Ovary (tissue), 10 donors: ENCODE measurements at places on chromosomes 6 and 20. TPM values are rescaled to one million over a fixed set of nuclear protein-coding genes. Genes with fewer than 3 reads are reported as not detected.

- H3K36me3 ChIP-seq: no peaks in the 10 kb centered on the region
- H3K27ac ChIP-seq: no peak overlapping the region
- DNase-seq: no peak
- H3K27me3 ChIP-seq: no peaks in the 10 kb centered on the region
Observed at GRCh38 chr20:32505723-32506473, 79.2 kb downstream of the NOL4L start.

- DNase-seq: no peak
- H3K27me3 ChIP-seq: no peaks in the 10 kb centered on the region
- H3K4me1 ChIP-seq: no peaks in the 10 kb centered on the region
- no peak overlapping the region for H3K4me3 ChIP-seq
- H3K36me3 ChIP-seq: no peaks in the 10 kb centered on the region
Observed at GRCh38 chr6:142537612-142538478, 236.0 kb downstream of the ADGRG6 start.

The SLC22A16 gene
- 3.6 TPM for total RNA-seq

DNA sequence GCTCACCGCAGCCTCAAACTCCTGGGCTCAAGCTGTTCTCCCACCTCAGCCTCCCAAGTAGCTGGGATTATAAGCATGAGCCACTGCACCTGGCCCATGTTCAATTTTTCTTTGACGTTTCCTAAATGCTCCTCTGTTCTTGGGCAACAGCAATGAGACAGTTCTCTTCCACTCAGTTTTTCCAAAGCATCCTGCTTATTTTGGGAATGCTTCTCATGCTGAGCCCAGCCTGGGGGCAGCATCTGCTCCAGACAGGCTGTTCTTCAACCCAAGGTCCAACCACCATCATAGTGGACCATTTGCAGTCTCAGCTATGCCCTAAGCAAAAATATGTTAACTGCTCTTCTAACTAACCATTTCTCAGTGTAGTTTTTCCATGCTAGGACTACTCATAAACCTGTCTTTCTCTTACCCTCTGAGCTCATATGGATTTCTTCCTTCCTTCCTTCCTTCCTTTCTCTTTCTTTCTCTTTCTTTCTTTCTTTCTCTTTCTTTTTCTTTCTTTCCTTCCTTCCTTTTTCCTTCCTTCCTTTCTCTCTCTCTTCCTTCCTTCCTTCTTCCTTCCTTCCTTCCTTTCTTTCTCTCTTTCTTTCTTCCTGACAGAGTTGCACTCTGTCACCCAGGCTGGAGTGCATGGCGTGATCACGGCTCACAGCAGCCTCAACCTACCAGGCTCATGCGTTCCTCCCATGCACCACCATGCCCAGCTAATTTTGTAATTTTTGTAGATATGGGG, 48.4 kb downstream of the GCNT2 start:
- no peaks in the 10 kb centered on the region for H3K4me1 ChIP-seq
- no peaks in the 10 kb centered on the region for H3K36me3 ChIP-seq
- H3K4me3 ChIP-seq: no peak overlapping the region
- no peaks in the 10 kb centered on the region for H3K27me3 ChIP-seq
- no peak overlapping the region for H3K27ac ChIP-seq

GRCh38 chr6:168181316-168181715, 102.3 kb upstream of the FRMD1 start:
- no peaks in the 10 kb centered on the region for H3K36me3 ChIP-seq
- no peak for DNase-seq
- no peaks in the 10 kb centered on the region for H3K4me1 ChIP-seq
- H3K27ac ChIP-seq: no peak overlapping the region
- no peaks in the 10 kb centered on the region for H3K27me3 ChIP-seq

GRCh38 chr6:116572162-116572561, 858 bp downstream of the RWDD1 start:
- no peak for DNase-seq
- no peak overlapping the region for H3K27ac ChIP-seq
- H3K36me3 ChIP-seq: no peaks in the 10 kb centered on the region
- peak overlapping the region; percentile 62 for H3K4me3 ChIP-seq
- no peaks in the 10 kb centered on the region for H3K27me3 ChIP-seq

DNA sequence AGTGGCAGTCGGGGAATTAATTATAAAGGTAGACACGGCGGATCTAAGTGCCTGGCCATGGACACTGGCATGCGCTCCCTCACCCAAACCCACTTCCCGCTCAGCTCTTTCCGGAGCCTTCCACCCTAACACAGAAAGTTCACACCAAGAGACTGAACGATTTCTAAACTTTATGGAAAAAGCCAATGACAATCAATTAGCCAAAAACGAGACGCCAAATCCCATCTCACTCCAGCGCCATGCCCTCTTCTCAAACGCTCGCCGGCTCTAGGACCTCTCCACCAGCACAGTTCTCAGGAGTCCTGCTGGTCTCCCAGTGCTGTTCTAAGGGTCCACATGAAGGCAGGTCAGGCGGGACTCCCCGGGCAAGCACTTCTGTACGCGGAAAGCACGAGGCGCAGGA, 641 bp downstream of the SF3B5 start:
- peak overlapping the region; percentile 90 for H3K4me3 ChIP-seq
- DNase-seq: no peak
- no peaks in the 10 kb centered on the region for H3K27me3 ChIP-seq
- H3K27ac ChIP-seq: peak overlapping the region; percentile 65

GRCh38 chr6:118594877-118595276, 46.8 kb downstream of the PLN start:
- DNase-seq: no peak
- no peak overlapping the region for H3K4me3 ChIP-seq
- H3K27me3 ChIP-seq: no peaks in the 10 kb centered on the region
- no peaks in the 10 kb centered on the region for H3K36me3 ChIP-seq

- H3K27me3 ChIP-seq: no peaks in the 10 kb centered on the region
- H3K4me1 ChIP-seq: peaks cover 2% of the 10 kb centered on the region
- peak; percentile 88 for DNase-seq
- peak within 1 kb of the TSS; percentile 44 for H3K4me3 ChIP-seq
Observed at GRCh38 chr20:10218536-10219451, at the start of gene SNAP25. SNAP25 (plus strand) TSS chr20:10218830; CDS start chr20:10275492, 56,662 bp downstream.

The BHLHE23 gene
- total RNA-seq: not detected

DNA sequence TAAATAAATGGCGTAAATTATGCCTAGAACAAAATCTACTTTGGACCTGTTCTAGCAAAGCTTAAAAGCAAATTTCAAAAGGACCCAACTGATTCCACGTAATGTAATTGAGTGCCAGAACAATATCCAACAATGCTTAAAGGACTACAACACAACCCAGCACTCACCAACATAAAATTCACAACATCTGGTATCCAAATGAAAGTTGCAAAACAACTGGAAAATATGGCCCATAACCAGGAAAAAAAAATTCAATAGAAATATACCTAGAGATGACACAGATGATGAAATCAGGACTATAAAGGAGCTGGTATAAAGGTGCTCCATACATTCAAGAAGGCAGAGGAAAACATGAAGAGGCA, 14.1 kb downstream of the TUBB2B start:
- no peaks in the 10 kb centered on the region for H3K4me1 ChIP-seq
- no peaks in the 10 kb centered on the region for H3K27me3 ChIP-seq
- no peak overlapping the region for H3K27ac ChIP-seq
- no peak overlapping the region for H3K4me3 ChIP-seq
- no peaks in the 10 kb centered on the region for H3K36me3 ChIP-seq
- no peak for DNase-seq

GRCh38 chr6:148508401-148509041, 165.9 kb downstream of the SASH1 start:
- H3K4me3 ChIP-seq: peak overlapping the region; percentile 41
- peak overlapping the region; percentile 0 for H3K27ac ChIP-seq
- H3K27me3 ChIP-seq: no peaks in the 10 kb centered on the region
- peaks cover 9% of the 10 kb centered on the region for H3K4me1 ChIP-seq

DNA sequence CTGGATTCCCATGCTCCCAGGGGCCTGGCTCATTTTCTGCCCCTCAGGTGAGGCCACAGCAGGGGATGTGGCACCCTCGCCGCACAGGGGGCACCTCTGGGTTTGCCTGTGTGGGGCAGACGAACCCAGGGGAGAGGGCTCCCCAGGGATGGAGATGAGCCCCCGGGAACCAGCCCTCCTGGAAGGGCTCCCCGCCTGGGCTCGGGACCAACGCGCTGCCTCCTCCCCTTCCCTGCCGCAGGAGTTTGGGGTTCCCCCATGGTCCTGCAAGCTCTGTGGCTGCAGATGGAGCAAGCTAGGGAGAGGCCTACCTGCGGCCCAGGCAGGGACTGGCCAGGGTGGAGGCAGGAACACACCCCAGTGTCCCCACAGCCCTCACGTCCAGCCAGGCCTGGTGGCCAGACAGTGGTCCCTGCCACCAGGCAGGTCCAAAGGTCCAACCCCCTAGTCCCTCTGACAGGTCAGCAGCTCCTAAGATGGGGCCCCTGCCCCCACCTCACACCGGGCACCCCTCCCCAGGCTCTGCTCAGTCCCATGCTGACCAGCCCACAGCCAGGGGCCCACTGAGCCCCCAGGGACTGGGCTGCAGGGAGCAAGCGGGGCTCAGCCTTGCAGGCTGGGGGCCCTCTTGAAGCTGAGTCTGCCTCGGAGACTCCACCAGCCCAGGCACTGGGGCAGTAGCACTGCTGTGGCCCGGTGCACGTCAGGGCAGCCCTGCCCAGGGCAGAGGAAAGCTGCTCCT, 13.7 kb downstream of the LAMA5 start:
- H3K36me3 ChIP-seq: no peaks in the 10 kb centered on the region
- no peaks in the 10 kb centered on the region for H3K27me3 ChIP-seq
- DNase-seq: no peak
- peaks cover 17% of the 10 kb centered on the region for H3K4me1 ChIP-seq

DNA sequence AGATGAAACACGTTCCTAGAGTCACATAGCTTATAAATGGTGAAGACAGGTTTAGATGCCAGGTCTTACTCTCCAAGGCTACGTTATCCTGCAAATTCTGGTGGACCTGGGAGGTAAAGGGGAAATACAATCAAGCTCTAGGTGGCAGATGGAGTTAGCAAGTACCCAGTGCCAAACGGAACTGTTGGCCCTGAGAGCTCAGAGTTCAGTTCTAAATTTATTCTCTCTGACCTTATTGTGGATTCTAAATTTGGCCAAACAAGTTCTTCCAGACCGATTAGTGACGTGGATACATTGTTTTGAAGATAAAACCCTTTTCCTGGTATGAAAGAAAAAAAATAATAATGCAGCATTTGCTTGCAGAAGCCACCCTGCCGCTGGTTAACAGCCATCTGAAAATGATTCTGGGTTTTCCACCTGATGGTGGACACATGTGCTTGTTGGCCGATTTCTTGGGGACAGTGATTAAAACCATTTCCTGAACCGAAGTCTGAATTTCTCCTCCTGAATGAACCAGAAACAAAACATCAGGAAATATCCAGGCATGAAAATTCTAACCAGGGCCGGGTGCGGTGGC, 32.5 kb downstream of the RIPOR3 start:
- DNase-seq: no peak
- H3K4me1 ChIP-seq: peaks cover 29% of the 10 kb centered on the region
- H3K27me3 ChIP-seq: no peaks in the 10 kb centered on the region
- H3K4me3 ChIP-seq: no peak overlapping the region
- peak overlapping the region; percentile 20 for H3K27ac ChIP-seq
- no peaks in the 10 kb centered on the region for H3K36me3 ChIP-seq

- no peak for DNase-seq
- H3K36me3 ChIP-seq: no peaks in the 10 kb centered on the region
- no peak overlapping the region for H3K27ac ChIP-seq
- H3K27me3 ChIP-seq: no peaks in the 10 kb centered on the region
- no peak overlapping the region for H3K4me3 ChIP-seq
Observed at GRCh38 chr6:22250486-22250885, 46.4 kb downstream of the PRL start.

The ELOVL4 gene
- total RNA-seq: 1.8 TPM

- no peaks in the 10 kb centered on the region for H3K4me1 ChIP-seq
- H3K27me3 ChIP-seq: no peaks in the 10 kb centered on the region
- H3K4me3 ChIP-seq: no peak overlapping the region
- H3K36me3 ChIP-seq: no peaks in the 10 kb centered on the region
Observed at GRCh38 chr6:7267071-7267465, 45.9 kb downstream of the SSR1 start.

The BMP6 gene
- total RNA-seq: 4.1 TPM

The RTN4IP1 gene
- 3.8 TPM for total RNA-seq

The ANKS1A gene
- total RNA-seq: 21.4 TPM

DNA sequence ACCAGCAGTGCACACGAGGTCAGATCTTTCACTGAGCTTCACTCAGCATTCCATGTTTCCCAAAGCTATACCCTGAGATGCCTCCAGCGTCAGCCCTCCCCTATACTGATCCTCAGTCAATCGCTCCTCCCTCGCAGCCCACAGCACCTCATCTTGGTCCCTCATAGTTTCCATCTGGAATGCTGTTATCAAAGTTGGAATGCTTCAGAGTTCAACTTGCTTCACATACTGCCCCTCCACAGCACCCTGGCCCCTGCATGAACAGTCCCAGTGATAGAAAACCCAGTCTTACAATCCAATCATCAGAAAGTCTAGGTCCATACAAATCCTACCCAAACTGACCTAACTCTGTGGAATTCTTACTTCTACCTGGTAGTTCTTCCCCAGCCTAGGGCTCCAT, 20.0 kb downstream of the SPAG4 start:
- no peak overlapping the region for H3K4me3 ChIP-seq
- no peak overlapping the region for H3K27ac ChIP-seq
- no peaks in the 10 kb centered on the region for H3K27me3 ChIP-seq
- no peak for DNase-seq
- H3K4me1 ChIP-seq: peaks cover 7% of the 10 kb centered on the region

The MTG2 gene
- 31.1 TPM for total RNA-seq

The RSPH9 gene
- total RNA-seq: 0.45 TPM

The FAM135A gene
- total RNA-seq: 25.7 TPM

- no peaks in the 10 kb centered on the region for H3K36me3 ChIP-seq
- DNase-seq: no peak
- no peak overlapping the region for H3K4me3 ChIP-seq
- no peaks in the 10 kb centered on the region for H3K27me3 ChIP-seq
- no peak overlapping the region for H3K27ac ChIP-seq
Observed at GRCh38 chr20:8656335-8656734, 412.6 kb upstream of the PLCB4 start.

DNA sequence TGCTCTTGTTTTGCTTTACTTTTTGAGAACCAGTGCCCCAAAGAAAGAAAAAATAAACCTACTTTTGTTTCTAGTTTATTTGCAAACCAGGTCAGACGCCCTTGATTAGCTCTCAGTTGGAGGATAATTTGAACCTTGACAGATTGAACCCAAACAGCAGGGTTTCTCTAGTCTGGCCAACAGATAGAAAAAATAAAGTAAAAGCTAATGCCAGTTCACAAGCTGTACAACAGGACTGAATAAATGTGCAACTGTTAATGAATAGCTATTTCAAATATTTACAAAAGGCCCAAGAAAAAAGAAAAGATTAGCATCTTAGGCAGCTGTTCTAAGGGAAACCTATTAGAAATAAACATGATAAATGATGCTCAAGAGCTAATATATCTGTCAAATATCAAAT, 331.8 kb downstream of the CDKAL1 start:
- no peak overlapping the region for H3K27ac ChIP-seq
- H3K36me3 ChIP-seq: no peaks in the 10 kb centered on the region
- H3K27me3 ChIP-seq: no peaks in the 10 kb centered on the region
- H3K4me3 ChIP-seq: no peak overlapping the region
- peaks cover 3% of the 10 kb centered on the region for H3K4me1 ChIP-seq
- no peak for DNase-seq

DNA sequence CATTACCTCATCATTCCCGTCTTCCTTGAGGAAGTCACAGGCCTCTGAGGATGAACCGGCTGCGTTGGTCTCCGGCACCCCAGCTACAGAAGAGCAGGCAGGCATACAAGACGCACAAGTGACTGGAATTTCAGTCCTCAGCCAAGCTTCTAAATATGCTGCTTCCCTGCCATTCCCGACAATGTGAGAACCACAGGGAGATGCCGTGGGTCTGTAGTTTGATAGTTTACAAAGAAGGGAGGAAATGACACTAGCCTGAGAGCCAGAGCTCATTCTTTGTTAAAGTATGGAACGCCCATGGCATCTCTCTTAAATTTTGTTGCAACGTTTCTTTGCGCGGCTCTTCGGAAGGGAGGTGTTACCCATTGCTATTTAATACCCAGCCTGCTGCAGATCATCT, 25.7 kb downstream of the HEBP2 start:
- H3K4me1 ChIP-seq: no peaks in the 10 kb centered on the region
- no peaks in the 10 kb centered on the region for H3K27me3 ChIP-seq
- H3K27ac ChIP-seq: no peak overlapping the region
- DNase-seq: no peak
- no peak overlapping the region for H3K4me3 ChIP-seq
